ENCODE measurements at places on chromosomes 3 and 15.

GRCh38 chr3:38479431-38480092 lies 16.6 kb upstream of the EXOG start:
- peak; percentile 28 for DNase-seq

GRCh38 chr15:100275641-100276040 lies 66.1 kb downstream of the ADAMTS17 start:
- no peak for DNase-seq

DNA sequence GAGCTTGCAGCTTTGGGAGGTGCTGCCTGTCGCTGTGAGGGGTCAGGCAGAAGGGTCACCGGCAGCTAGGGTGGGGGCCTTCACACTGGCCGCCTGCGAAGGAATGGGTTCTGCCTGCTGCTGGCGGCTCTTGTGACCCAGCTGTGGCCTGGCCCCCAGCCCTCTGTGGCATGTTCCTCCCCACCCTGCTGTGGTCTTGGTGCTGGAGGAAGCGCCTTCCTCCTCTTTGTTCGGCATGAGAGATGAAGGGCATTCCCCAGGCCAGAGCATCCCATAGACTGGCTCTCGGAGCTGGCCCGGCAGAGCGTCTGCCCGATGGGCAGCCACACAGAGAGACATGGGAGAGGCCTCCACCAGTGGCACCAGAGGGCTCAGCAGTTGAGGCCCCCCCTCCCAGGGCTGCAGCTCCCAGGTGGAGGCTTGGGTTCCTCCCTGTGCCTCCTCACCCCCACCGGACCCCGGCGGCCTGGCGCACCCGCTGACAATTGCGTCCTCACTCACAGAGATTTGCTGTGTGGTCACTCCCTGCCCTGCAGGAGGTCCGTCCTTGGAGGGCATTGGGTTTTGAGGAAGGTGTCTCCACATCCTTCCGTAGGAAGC lies 162.2 kb downstream of the NSMCE3 start:
- no peak for DNase-seq

DNA sequence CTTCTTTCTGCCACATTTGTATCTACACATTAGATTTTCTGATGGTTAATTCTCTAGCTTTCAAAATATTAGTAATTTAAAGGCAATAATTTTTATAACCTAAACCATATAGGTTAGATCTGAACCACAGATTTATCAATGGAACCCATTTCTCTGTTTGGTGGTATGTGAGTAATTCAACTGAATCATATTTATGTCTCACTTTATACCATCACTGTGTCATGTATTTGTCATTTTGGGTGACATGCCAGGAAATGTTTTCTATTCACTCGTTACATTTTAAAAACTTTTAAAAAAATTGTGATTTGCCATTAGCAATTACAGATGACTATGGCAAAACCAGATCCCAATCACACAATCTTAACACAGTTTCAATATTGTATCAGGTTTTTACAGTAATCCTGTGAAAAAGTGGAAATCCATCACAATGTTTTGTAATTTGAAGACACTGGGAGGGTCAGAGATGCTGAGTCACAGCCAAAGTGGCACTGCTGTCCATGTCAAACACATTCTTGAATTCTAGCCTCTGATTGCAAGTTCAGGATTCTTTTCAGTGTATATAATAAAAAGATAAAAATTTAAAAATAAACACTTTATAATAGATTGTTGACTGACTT lies 356.0 kb upstream of the RBMS3 start:
- DNase-seq: no peak

GRCh38 chr3:183515968-183516851 lies 39.3 kb downstream of the KLHL6 start:
- peak; percentile 33 for DNase-seq

- no peak for DNase-seq
Measured at GRCh38 chr3:12716605-12717151, 42.4 kb downstream of the TMEM40 start.

DNA sequence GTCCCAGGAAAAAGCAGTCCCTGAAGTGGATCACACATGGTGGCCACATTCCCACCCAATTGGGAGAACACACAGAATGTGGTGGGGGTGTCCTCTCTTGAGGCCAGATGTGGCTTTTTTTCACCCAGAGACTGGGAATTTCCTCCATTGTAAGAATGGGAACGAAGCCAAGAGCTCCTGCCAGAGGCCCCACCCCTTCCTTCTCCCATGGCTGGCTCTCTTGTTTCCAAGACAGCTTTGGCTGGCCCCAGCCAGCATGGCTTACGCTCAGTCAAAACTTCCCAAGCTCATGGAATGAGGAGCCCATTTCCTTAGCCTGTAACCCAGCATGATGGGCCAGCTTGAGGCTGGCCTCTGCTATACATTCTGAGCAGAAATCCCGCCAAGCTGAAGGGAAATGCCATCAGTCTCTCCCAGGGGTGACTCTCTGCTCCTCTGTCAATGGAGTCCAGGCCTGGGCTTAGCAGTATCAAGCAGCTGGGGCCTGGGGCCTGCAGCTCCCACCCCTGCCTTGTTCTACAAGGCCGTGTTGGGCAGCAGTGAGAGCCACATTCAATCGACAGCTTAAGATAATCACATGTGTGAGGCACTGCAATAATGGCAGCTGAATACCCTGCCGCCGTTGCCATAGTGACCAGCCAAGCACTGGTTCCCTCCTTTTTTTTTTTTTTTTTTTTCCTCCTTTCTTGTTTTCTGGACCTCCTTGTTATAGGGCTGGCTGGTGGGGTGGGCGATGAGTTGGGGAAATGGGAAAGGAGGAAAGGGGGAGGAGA lies 142.4 kb downstream of the EPHB1 start:
- no peak for DNase-seq

DNA sequence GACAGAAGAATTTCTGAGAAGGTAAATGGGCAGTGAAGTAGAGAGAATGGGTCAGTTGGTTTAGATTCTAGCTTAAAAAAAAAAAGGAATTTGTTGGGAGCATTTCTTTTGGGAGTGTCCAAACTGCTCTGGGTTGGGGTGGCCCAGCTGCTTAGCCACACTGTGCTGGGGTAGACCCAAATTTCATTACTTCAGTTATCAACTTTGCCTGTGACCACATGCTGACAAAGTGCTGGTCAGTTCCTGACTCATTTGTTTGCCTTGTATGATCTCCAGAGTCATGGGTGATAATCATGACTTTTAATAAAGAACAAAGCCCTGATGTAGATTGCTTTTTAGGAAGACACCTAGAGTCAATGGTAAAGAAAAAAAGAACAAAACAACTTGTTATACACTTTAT lies 121.5 kb upstream of the FGF7 start:
- DNase-seq: no peak

DNA sequence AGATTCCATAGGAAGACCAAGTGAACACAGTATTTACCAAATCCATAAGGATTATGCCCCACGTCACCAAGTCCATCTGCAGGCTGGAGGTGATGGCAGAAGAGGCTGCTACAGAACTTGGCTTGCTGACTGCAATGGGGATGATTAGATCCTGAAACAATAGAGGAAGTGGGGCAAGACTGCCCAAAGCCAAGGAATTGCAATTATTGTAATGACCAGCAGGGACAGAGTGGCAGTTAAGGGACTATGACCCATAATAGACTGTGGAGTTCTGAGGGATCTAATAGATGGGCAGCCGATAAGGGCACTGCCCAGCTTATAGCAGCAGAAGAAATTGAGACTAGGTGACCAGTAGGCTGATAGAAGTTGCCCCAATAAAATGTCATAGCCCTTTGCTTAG lies 108.4 kb downstream of the MINAR1 start:
- DNase-seq: no peak

- no peak for DNase-seq
Measured at GRCh38 chr15:49101536-49101935, 53.9 kb downstream of the COPS2 start.

DNA sequence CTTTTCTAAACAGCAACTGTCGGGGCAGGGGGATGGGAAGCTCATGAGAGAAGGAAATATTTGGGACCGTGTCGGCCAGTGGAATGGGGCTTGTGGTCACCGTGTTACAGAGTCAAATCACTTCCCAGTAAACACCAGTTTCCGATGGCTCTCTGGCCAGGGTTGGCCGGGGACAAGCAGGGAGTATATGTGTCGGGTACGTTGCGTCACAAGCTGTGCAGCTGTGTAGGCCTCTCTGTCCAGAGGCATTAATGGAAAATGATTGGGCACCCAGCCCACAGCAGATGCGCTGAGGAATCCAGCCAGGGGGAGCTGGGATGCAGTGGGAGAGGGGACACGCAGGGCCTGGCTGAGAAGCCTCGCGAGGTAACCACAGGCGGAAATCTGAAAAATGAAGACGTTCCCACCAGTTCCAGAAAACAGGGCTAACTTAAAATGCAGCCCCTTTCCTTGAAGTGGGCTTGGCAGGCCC lies 15.8 kb upstream of the ALDH1A3 start:
- DNase-seq: no peak

- DNase-seq: no peak
Measured at GRCh38 chr3:59685432-59685831, 635.6 kb upstream of the CFAP20DC start.

- no peak for DNase-seq
Measured at GRCh38 chr15:50145451-50145872, 26.4 kb upstream of the ATP8B4 start.

DNA sequence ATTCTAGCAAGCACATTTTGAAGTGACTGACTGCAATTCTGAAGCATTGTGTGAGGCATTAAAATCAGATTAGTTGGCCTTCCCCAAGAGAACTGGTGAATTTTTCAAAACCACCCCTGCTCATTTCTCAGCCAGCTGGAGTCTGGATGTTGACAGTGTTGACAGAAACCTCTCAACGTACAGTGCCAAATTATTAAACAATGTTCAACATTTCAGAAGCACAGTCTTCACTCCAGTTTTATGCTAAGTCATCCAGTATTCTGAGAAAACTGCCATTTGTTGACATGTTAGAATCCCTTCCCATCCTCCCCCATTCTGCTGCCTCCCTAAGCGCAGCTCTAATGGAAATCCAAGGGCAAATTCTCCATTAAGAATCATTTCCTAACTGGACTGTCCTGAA lies 369.3 kb upstream of the TRIM42 start:
- DNase-seq: no peak

DNA sequence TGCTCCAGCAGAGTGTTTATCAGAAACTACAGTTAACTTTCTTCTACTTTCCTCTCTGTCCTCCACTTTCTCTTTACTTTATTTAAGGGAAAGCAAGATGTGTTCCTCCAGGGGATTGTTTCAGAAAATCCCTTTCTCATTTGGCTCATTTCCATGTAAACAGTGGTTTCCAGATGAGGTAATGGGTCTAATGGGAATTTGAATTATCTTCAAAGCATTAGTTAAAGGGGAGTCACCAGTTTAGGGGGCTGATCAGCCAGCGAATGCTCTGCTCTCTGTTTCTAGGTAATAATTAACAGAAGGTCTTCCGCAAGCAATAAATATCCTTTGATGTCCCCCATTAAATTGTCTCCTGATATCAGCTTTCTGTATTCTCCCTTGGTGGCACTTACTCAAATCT lies 30.4 kb upstream of the ZNF639 start:
- DNase-seq: no peak

GRCh38 chr3:124383846-124384466 lies 346.3 kb upstream of the UMPS start:
- DNase-seq: no peak

DNA sequence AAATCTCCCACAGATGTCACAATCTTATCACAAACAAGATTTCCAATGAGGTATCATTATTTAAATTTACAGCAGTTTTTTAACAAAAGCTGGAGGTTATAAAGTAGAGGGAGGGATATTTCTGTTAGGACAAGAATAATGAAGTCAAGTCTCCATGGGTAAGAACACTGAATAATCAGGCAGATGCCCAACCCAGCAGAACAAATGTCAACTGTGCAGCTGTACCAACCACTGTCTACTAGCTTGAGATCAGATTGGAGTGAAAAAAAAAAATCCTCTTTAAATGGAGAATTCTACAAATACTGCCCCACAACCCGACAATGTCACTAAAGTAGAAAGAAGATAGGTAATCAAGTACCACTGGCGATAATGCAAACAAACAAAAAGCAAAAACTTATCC lies 30.3 kb downstream of the DHX36 start:
- no peak for DNase-seq

DNA sequence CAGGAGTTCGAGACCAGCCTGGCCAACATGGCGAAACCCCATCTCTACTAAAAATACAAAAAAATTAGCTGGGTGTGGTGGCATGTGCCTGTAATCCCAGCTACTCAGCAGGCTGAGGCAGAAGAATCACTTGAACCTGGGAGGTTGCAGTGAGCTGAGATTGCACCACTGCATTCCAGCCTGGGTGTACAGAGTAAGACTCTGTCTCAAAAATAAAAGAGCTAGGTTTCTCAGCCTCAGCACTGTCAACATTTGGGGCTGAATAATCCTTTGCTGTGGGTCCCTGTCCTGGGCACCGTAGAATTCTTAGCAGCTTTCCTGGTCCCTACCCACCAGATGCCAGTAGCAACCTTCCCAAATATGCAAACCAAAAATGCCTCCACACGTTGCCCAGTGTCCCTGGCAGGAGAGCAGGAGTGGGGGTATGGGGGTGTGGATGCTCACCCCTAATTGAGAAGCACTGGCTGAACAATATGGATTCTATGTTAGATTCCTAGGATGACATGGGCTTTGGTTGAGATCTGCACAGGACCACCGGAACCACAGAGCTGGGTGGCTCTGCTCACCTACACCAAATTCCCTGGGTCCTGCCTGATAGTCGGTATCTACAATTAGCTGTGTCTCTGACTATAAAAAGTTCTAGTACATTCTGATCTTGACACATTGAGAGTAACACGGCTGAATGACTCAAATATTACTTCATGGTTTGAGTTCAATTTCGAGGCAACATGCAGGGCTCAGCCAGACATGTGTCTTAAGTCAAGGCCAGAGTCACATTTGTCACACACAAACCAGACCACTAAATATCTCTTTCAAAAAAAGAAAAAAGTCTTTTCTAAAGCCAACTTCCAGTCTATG lies 577.0 kb upstream of the MDFIC2 start:
- no peak for DNase-seq

DNA sequence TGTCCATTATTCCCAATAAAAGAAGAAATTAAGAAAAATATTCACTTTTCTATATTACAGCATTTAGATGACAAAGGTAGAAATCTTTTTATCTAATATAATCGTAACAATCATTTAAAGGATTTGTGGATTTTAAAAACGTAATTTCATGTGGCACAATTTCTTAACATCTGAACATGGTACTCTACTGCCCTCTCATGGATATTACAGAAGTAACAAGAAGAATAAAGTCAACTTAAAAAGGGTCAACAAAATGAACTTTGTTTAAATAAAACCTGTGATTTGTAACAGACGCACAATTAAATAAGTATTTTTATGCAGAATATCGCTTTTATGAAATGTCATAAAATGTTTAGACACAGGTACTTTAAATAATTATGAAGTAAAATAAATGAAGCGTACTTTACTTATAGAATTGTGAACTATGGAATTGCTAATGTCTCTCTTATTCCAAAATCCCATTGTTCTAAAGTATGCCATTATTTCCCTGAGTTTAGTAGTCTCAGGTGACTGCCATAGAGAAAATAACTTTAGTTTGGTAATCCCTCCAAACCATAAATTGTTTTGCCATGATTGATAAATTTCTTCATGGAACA lies 366.8 kb upstream of the ZNF385D start:
- no peak for DNase-seq

DNA sequence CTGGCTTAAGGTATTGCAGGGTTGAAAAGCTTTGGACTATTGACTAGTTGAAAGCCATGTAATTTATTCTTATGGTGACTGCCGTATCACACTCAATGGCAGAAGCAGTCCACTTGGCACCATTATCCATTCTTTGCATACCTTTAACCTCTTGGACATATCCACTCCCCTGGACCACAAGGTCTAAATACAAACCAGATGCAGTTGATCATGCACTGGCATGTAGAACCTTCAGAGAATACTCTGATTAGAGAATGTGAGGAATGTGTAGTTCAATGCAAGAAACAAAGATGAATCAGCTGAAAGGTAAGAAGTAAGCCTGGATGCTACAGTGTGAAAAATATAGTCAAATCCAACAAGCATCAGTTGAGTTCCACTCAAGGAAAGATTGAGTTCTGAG lies 93.1 kb downstream of the FRMD5 start:
- DNase-seq: no peak

All from activated T-cell treated with anti-CD3 and anti-CD28 coated beads for 4 hours (primary cell).